Hepatic stellate cell (primary cell): ENCODE measurements at places on chromosomes 6 and 20.

DNA sequence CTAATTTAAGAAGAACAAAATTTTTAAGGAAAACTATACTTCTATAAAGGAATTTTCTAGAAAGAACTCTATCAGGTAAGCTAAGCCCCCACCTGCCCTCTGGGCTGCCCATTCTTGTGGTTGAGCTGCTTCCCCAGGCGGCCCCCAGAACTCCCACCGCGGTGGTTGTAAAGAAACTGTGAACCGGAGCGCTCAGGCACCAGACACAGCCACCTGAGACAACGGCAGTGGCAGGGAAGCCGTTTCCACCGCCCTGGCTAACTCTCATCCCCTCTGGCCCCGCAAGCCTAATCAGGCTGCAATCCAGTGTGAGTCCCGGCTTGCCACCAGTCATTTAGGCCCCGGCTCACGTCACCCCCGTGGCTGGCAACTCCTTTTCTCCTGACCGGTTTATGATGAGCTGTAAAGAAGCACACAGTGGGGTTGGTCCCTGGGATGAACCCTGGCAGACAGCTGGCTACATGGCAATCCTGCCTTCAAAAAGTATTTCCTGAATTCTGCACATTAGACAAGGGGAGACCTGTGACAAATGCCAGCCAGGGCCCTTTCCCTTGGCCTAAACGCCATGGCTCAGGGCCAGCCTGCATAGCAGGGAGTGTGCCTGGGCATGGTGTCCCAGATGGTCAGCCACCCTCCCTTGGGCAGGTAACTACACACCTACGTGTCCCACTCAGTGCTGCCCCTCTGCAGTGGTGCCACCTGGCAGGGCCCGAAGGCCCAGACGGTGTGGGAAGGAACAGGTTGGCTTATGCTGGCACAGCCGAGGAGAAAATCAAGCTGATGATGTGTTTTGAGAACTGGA lies 63.8 kb upstream of the GPR31 start:
- no peak for DNase-seq

DNA sequence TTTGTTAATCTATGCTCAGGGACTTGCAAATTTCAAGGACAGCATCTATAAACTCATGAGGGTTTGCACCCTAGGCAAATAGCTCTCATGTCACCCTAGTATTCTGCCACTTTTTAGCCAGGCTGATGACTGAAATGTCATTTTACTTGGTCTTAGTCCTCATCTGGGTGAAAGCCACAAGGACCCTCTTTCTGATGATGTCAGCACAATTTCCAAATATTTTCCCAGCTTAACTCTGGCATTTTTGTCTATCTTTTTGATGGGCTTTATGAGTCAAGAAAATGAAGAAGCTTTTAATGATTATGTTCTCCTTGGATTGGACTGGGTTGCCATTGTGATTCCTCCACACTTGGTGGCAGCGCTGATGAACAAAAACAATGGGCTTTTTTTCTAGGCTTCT lies 420.1 kb upstream of the BTBD3 start:
- no peak for DNase-seq

GRCh38 chr6:1971612-1972011 lies 273.8 kb downstream of the GMDS start:
- DNase-seq = no peak

GRCh38 chr20:60505423-60505822 lies 547.2 kb downstream of the CDH26 start:
- no peak for DNase-seq

DNA sequence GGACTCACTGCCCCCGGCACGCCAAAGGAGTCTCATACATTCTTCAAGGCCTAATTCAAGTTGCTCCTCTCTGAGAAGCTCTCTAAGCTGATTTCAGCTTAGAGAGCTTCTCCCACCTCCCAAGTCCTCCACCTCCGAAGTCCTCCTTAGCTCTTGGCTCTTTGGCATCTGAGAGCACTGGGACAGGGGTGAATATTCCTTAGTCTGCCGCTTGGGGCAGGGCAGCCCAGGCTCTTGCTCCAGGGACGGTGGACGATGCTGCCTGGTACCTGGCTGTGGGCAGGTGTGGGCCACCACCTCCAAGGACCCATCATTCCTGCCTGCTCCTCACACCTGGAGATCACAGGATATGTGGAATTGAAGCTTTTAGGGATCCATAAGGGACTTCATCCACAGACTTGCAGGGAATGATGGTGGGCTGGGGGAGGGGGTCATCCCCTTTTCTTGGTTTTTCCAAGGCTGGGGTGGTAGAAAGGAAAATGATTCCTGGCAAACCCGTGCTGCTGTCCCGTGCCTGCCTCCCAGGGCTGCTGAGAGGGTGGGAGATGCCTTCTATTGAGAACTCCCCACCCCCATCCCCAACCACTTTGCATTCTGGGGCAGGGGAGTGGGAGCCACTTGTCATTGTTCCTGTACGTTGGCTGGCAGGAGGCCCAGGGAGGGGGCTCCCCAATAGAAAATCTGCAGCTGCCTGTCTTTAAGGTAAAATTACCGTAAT lies 57.4 kb downstream of the ARHGAP40 start:
- peak; percentile 32 for DNase-seq

- peak; percentile 67 for DNase-seq
Measured at GRCh38 chr6:165663377-165663735, 315 bp upstream of the PDE10A start.

DNA sequence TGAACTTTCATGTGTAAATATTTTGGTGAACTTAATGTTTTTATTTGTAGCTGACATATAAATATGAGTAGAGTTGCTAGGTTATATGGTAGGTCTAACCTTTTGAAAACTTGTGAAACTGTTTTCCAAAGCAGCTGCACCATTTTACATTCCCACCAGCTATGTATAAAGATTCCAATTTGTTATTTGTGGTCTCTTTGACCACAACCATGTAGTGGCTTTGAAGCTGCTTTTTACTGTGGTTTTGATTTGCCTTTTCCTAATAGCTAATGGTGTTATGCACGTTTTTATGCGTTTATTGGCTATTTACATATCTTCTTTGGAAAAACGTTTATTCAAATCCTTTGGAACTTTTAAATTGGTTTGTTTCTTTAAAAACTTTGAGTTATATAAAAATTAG lies 10.3 kb downstream of the CST3 start:
- no peak for DNase-seq

DNA sequence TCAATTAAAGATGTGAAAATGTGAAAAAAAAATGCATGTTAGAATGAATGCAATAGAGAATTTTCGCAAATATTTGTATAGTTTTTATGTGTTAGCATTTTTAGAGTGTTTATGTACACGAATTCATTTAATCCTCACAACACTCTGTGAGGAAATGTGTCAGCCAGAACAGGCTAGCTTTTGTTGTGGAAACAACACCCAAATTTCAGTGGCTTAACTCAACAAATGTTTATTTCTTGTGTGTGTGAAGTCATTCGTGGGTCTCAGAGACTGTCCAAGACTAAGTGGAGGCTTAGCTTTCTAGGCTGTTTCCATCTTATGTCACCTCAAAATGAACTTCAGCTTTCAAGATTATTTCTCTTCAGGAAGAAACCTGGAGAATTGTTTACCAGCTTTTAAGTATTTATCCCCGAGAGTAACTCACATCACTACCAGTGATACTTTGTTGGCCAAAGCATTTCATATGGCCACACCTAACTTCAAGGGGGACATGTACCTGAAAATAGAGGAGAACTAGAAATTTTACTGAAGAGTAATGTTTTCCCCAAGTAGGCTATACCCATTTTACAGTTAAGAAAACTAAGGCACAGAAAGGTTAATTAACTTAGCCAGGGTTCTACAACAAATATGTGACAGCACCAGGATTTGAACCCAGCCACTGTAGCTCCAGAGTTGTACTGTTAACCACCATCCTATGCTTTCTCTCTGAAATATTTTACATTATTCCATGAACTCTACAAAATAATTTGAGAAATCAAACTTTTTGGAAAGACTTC lies 306.1 kb downstream of the QKI start:
- DNase-seq = no peak

DNA sequence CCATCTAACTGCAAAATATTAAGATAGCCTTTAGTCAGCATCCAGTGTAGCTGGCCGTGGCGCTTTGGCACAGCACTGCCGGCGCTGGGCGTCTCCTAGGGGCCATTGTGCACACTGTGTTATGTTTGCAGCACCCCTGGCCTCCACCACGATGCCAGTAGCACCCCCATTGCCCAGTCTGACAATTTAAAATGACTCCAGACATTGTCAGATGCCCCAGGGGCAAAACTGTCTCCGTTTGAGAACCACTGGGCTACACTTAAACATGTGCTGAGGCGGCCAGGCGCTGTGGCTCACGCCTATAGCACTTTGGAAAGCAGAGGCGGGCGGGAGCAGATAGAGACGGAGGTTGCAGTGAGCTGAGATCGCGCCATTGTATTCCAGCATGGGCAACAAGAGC lies 6.0 kb upstream of the MTG2 start:
- no peak for DNase-seq
